Esophagus squamous epithelium (tissue), 5 donors: ENCODE measurements at places on chromosomes 16 and 17.

- DNase-seq: no peak
These were observed 1.6 kb downstream of the NDUFAF8 start for GRCh38 chr17:81240761-81241160.

DNA sequence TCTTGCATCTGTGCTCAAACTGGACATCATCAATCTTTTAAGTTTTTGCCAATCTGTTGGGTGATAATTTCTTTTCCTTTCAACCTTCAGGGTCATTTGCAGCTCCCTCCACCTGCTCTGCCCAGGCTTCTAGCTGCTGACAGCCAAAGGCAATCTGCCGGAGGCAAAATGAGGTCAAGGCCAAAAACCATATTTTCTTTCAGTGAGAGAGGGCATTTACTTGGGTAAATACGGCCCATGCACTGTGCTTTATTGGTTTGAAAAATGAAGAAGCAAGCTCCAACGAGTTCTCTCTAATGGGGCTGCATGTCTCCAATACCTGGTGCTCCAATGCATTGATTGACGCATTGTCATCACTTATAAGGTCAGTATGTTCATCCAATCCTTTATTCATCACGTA is 23.1 kb downstream of the RBFOX1 start:
- DNase-seq: no peak

- no peak for DNase-seq
These were observed 4.4 kb downstream of the FDXR start for GRCh38 chr17:74868251-74868907.

DNA sequence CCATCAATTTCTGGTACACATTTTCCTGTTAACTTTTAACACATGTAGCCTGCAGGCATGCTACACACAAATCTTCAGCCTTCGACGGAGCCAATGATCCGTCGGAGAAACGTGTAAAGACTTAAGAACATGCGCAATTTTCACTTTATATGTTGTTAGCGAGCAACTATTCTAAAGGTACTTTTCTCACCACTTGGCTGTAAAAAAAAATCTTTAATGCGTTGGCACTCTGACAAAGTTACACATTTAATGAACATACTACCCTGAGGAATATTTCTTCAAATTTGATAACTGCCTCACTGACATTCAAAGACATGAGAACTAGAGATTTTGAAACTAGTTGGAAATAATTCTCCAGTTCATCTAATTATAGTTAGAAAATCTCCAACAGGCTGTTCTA is 507.5 kb upstream of the SALL1 start:
- DNase-seq: no peak

GRCh38 chr16:16136588-16136987 is 86.7 kb downstream of the ABCC6 start:
- DNase-seq: no peak

DNA sequence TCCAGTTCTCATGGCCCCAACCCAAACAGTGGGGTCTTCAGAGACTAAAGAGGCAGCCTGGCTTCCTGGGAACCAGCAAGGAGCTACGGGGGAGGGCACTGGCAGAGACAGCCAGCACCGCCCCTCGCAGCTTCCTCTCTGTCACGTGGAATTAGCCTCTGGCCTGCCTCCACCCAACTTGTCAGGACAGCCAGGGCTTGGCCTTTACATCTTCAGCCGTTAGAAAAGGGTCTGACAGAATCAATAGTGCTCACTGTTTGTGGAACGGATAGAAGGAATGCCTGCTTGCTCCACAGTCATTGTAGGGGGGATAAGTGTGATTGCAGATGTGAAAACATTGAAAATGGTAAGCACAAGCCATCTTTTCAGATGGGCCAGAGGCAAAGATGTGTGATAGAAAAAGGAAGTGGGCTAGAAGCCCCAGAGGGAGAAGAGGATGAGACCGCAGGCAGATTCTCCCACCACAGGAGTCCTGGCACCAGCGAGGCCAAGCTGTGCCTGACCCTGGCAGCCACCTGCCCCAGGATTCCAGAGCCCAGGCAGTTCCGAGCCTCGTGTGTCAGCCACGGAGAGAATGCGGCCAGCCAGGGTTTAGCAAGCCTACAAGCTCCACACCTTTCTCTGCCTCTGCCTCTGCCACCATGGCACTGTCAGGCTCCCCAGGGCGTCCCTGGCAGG is 18.6 kb downstream of the GRIN2C start:
- no peak for DNase-seq

- DNase-seq: no peak
These were observed 7.7 kb downstream of the MIEF2 start for GRCh38 chr17:18267927-18268711.

DNA sequence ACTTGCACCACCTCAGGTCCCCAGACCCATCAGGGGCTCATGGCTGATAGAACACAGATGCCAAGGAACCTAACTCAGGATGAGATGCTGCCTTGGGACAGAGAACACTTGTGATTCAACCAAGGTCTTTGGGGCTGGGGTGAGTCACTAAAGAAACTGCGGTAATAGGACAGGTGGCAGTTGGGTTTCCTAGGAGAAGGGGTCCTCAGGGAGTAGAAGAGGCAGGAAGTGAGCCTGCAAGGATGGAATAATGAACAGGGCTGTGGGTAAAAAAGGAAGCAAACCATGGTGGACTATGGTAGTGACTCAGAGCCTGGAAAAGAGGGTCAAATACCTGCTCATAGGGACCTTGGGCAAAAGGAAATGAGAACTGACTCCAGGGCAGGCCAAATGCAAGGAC is 6.5 kb upstream of the PNPO start:
- DNase-seq: no peak

DNA sequence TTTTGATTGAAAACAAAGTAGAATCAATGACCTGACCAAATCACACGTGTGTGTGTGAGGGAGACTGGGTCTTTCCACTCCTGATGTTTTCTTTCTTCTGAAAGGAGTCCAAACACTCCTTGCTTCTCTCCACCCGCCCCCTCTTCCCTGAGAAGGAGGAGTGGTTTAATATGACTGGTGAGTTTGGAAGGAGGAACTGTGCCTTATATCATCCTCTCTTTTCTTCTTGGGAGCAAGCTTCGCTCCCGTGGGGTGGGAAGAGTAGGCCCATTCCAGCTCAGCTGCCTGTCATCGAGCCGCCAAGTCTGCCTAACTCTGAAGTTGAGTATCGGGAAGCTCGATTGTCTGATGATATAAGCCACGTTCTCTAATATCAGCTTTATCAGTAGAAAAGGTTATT is 96.5 kb downstream of the YPEL2 start:
- DNase-seq: no peak

DNA sequence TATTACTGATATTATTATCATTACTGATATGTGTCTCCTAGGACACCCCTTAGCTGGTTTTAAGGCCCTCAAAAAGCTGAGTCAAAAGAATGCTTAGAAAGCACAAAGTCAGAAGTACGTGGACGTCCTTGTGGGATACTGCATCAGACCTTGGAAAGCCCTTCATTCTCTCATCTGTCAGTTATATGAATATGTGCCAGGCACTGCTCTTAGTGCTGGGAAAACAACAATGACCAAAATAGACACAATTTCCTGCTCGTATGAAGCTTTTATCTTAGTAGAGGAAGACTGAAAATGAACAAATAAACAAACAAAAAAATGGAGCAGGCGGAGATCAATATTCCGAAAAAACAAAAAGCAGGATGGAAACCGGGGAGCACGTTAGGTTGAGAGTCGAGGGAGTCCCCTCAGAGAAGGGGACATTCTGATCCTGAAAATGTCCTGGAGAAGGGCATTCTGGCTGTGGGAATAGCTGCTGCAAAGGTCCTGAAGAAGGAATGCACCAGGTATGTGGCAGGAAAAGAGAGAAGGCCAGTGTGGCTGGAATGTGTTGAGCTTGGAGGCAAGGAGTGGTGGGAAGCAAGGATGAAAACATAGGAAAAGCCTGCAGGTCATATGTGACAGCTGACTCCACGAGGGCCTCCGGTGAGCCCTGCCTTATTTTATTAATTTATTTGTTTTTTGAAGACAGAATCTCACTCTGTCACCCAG is 15.5 kb upstream of the TMEM94 start:
- DNase-seq: no peak

DNA sequence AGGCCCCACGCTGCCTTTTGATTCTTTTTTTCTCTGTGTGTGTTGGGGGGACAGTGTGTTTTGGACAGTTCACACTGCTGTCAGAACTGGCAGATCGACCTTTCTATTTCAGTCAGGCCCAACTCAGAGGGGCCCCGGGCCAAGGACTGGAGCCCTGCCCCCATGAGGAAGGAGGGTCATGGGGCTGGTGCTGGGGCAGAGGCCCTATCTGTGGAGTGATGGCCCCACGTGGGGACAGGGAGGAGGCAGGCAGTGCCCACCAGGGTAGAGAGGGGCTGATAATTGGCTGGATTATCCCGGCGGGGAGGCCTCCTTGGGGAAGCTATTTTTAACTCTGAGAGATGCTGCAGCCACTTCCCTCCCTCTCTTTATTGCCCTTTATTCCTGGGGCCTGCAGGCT is 5.7 kb upstream of the KCNJ12 start:
- no peak for DNase-seq

GRCh38 chr16:84616515-84616914 is 1.4 kb downstream of the COTL1 start:
- no peak for DNase-seq

DNA sequence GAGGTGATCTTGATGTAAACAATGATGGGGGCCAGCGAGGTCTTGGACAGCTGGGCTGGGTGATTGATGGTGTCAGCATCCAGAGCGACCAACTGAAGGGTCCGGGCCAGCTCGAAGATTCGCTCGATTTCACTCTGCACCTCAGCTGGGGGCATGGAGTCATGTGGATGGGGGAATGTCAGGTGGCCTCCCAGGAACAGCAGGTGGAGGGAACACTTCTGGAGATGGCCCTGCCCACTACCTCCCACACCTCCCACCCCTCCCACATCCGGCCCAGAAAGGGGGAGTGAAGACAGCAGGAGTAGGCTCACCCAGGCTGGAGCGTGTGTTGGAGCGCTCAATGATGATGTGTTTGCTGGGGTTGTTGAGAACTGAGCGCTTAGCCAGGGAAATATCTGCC is 13.7 kb downstream of the CACNB1 start:
- DNase-seq: no peak

- no peak for DNase-seq
These were observed 4.8 kb upstream of the KRT31 start for GRCh38 chr17:41402161-41402560.

DNA sequence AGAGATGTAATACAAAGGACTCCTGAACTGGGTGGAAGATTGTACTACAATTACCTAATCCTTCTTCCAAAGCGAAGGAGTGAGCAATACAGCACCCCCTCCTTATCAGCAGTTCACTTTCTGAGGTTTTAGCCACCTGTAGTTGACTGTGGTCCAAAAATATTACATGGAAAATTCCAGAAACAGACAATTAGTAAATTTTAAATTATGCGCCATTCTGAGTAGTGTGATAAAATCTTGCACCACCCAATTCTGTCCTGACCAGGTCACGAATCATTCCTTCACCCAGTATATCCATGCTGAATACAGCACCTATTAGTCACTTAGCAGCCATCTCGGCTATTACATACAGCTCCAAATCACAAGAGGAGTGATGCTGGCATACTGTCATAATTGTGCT is 23.2 kb downstream of the VPS53 start:
- no peak for DNase-seq

- DNase-seq: no peak
These were observed 31.8 kb downstream of the SYCE1L start for GRCh38 chr16:77231047-77231446.

DNA sequence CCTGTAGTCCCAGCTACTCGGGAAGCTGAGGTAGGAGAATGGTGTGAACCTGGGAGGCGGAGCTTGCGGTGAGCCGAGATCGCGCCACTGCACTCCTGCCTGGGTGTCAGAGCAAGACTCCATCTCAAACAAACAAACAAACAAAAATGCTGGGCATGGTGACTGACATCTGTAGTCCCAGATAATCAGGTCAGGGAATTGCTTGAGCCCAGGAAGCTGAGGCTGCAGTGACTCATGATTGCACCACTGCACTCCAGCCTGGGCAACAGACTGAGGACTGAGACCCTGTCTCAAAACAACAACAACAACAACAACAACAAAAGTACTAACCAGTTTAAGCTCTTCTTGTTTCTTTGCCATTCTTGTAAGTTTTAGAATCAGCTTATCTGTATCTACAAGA is 383.0 kb upstream of the PMFBP1 start:
- no peak for DNase-seq

DNA sequence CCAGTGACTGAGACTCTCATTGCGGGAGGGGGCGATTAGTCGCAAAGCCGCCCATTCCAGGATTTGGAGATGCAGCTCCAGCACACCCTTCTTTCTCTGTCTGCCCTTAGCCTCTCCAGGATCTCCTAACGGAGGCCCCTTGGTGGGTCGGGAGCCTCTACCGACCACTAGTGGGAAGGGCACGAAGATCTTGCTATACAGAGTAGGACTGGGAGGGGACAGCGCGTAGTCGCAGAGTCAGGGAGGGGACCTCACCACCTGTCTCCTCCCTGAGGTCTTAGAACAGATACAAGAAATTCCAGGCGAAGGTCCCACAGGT is 588 bp upstream of the SMTNL2 start:
- no peak for DNase-seq

DNA sequence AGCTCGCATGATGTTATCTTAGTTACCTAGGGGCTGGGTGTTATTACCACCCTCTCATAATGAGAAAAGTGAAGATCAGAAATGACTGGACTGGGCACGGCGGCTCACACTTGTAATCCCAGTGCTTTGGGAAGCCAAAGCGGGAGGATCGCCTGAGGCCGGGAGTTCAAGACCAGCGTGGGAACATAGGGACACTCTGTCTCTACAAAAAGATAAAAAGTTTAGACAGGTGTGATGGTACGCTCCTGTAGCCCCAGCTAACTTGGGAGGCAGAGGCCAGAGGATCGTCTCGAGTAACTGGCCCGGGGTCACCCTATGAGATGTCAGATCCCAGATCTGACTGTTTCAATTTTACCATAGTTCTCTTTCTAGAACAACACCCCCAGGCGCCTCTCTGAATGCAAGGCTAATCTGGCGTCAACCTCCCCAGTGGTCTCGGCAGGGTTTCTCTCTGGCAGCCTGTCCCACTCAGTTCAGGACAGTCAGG is 1.9 kb upstream of the CCDC102A start:
- DNase-seq: no peak

DNA sequence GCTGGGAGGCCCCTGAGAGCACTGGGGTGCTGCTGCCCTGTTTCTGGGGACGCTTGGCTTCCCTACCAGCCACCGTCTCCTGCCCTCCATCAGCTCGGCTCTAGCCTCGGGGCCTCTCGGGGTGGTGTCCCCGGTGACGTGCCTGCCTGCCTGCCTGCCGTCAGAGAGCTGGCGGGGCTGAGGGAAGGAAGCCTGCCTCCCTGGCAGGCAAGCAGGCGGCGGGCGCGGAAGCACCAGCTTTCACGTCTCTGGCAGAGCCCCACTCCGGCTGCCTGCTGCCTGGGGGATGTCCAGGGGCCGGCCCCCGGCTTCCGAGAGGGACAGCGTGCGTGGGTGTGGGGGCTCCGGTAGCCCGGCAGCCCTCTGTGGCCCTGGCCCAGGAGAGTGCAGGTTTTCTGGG is 9.3 kb downstream of the CENPX start:
- DNase-seq: no peak
